ENCODE measurements at places on chromosomes 1 and 21. TPM values are rescaled to one million over a fixed set of nuclear protein-coding genes. Genes with fewer than 3 reads are reported as not detected.

LIPI gene
- total RNA-seq = not detected

- no peak for DNase-seq
Measured at GRCh38 chr21:15249285-15249993, 184.6 kb upstream of the NRIP1 start.

NUDT4B gene
- total RNA-seq = 1.3 TPM

RUNX3 gene
- 1.4 TPM for total RNA-seq

- peak; percentile 81 for DNase-seq
Measured at GRCh38 chr1:102776071-102776470, 332.3 kb downstream of the COL11A1 start.

AMY1B gene
- total RNA-seq = not detected

- no peak for DNase-seq
Measured at GRCh38 chr1:115330480-115331013, 7.5 kb downstream of the NGF start.

GRCh38 chr1:91779548-91780021 is 106.4 kb downstream of the TGFBR3 start:
- DNase-seq = no peak

USH2A gene
- 3.1 TPM for total RNA-seq

DNA sequence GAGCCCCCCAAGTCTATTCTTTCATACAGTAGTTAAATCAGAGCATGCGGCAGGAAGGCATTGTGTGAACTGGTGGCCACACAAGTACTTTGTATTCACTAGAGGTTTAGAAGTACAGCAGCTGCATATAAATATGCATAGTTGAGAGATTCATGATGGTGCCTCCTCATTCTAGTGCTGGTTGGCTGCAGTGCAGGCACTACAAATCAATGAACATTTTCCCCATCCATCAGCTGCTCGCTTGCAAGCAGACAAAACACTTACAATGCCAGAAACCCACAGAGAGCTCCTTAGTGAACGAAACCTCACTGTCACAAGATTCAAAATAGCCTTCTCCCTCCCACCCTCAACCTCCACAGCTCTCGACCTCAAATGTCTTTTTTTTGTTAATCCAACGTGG is 726.2 kb downstream of the USP25 start:
- no peak for DNase-seq

GRCh38 chr1:8396786-8397406 is 79.0 kb downstream of the SLC45A1 start:
- DNase-seq = no peak

- DNase-seq = peak; percentile 81
Measured at GRCh38 chr1:216221260-216221700, 202.0 kb downstream of the USH2A start.

DNA sequence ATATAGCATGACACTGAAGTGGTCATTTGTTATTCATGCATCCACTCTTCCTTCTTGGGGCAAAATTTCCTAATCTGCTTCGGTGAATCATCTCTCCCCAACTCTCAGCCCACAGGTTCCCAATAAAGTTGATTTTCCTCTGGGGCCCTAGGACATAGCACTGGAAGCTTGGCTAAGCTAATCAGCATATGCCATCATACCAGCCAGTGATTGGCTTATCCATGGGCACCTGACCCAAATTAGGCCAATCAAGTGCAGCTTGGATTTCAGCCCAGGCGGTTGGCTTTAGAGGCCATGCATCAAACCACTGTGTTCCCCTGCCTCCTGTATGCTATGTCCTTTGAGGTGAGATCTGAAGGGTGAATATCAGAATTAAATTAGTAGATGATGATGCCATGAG is 58.9 kb downstream of the C1orf94 start:
- no peak for DNase-seq

CA6 gene
- total RNA-seq = not detected

SPATA21 gene
- total RNA-seq = 0.27 TPM

- DNase-seq = no peak
Measured at GRCh38 chr1:238488401-238488800, 597.7 kb upstream of the ZP4 start.

S100A9 gene
- total RNA-seq = not detected

MROH7 gene
- total RNA-seq = 1.4 TPM

LCE1A gene
- total RNA-seq = not detected
